ENCODE measurements at places on chromosomes 6 and 20.

DNA sequence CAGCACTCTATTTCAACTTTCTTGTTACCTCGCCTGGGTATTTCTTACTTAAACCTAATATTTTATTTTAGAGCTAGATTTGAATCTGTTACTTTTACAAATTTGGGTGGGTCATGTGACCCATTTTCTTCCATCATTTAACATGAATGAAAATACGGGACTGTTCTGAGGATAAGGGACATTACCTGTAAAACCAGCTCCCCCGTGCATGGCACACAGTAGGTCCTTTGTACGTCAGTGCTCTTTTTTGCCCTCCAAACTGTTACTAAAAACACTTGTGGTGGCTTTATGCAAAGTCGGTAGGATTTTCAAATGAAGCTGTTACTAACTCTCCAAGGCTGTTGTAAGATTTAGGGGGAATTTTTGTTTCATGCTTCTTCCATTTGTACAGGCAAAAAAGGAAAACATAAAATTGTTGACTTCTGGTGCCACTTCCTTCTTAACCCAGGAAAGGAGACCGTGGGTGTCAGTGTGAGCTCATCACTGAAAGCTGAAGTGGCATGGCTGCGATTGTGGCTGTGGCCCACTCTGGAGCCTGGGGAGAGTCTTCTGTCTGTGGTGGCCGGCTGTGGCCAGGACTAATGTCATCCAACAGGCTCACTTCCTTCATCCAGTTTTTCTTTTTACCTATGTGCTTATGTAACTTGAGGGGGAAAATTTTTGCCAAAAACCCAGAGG, 40.2 kb upstream of the PXDC1 start:
- DNase-seq: peak; percentile 85

GRCh38 chr6:125149256-125150144, 4.1 kb upstream of the TPD52L1 start:
- no peak for DNase-seq

DNA sequence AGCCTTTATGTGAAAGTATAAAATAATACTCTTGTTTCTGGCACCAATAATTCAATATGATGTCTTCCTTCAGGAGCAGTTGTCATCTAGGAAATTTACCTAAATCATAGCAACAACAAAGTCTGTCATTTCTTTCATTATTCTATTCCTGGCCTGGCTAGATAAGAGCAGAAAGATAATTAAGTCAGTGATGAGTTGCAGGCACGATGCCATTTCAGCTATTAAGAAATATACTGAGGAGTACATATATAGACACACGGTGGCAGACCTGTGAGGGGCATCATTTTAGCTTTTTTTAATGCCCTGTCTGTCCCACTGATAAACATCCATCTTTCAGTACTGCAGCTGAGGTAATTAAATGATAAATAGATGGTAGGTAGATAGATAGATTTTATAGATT, 756.1 kb upstream of the EPHA7 start:
- no peak for DNase-seq

DNA sequence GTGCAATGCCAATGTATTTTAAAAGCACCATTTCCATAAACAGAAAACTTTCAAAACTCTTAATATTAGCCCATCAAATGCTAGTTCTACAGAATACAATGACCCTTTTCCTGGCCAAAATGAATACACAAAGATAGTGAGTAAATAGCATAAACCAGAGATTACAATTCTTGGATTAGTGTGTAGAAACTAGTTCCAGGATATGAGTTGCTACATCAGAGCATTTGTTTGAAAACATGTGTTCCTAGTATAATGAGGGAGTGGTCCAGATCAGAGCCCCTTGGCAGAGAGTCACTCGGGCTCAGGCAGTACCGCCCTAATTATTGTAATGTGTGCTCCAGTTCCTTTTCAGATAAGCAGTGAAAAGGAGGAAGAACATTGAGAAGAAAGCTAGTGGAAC, 63.7 kb upstream of the COL21A1 start:
- DNase-seq: no peak

GRCh38 chr6:143664171-143664570, 13.6 kb upstream of the PHACTR2 start:
- no peak for DNase-seq

DNA sequence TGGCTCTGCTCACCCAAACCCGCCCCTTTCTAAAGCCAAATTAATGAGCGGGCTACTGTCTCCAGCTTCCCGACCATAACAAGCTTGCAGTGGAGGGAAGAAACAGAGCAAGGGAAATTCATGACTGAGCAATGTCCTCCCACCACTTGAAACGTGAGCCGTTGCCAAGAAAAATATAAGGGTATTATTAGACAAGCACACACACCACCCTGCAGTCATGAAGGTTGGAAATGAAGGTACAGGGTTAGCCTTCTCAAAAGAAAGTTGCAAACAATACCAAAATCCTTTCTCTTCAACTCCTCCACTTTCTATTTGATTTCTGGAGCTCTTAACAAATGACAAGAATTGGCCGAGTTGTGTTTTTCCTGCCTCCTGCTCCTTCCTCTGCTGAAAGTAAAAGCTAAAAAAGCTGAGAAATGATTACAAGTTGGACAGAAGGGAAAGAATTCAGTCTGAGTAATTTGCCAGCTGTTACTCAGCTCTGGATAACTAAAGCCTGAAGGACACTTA, 151.1 kb upstream of the B3GAT2 start:
- no peak for DNase-seq

GRCh38 chr20:62675877-62676260, 32.8 kb upstream of the NTSR1 start:
- peak; percentile 45 for DNase-seq

DNA sequence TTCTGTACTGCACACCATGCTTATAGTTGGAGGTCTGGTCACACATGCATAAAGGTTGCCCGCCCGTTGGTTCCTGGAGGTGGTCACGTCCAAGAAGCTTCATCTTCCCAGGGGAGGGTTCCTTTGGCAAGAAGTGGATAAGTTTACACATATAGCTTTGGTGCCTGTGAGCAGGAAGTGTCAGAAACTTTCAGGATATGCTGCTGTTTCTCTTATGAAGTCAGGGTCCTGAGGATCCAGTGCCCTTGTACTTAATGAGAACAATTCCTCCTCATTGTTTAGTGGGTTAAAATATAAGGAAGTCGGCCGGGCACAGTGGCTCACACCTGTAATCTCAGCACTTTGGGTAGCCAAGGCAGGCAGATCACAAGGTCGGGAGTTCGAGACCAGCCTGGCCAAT, 115.5 kb upstream of the DUSP22 start:
- DNase-seq: no peak

GRCh38 chr6:35980991-35981645, 43.3 kb downstream of the SLC26A8 start:
- no peak for DNase-seq

DNA sequence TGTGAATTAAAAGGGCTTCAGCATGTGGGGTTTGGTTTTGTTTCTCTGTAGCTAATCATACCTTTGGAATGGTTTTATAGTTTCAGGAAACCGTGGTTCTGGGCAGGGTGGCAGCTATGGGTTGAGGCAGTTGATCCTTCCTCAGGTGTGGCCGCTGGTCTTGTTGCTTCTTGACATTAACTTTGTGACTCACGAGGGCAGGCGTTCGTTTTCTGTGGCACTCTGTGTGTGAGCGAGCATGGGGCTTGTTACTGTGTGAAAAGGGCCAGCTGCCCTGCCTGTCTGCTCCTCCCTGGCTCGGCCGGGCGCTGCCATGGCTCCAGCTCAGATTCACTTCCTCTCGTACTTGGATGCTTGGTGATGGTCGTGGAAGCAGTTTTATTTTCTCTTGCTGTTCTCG, 16.2 kb downstream of the DNAJC5 start:
- peak; percentile 78 for DNase-seq

DNA sequence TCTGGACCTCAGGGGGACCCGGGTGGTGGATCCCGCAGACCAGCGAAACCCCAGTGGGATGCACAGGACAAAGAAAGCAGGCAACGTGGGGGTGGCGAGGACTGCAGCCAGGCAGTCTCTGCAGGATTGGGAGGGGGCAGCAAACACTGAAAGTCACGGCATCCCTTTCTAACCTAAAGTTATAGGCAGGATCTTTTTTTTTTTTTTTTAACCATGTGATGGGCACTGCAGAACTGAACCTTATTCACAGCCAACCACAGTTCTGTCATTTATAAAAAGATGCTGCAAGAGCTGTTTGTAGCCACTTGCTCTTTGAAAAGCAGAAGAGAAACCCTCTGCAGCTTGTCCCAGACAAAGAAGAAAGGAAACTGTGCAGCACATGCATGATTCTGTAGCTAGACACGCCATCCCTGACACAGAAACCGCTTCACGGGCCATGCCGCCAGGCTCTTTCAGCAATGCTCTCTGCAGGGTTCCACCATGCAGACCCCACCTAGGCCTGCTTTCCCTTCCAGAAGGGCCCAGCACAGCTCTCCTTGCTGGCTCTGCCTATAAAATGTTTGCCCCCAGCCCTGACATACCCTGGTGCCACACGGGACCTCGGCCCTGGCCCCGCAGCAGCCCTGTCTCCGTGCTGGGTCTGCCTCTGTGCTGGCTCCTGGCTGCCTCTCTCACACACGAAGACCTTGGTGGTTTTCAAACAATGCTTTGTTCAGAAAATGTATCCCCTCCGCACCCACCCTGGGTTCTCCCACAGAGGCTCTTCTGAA, 70.8 kb downstream of the PYGB start:
- DNase-seq: peak; percentile 87

GRCh38 chr20:58945965-58946631, 35.0 kb upstream of the NELFCD start:
- DNase-seq: peak; percentile 38

GRCh38 chr20:54227241-54227640, 19.4 kb downstream of the PFDN4 start:
- no peak for DNase-seq

DNA sequence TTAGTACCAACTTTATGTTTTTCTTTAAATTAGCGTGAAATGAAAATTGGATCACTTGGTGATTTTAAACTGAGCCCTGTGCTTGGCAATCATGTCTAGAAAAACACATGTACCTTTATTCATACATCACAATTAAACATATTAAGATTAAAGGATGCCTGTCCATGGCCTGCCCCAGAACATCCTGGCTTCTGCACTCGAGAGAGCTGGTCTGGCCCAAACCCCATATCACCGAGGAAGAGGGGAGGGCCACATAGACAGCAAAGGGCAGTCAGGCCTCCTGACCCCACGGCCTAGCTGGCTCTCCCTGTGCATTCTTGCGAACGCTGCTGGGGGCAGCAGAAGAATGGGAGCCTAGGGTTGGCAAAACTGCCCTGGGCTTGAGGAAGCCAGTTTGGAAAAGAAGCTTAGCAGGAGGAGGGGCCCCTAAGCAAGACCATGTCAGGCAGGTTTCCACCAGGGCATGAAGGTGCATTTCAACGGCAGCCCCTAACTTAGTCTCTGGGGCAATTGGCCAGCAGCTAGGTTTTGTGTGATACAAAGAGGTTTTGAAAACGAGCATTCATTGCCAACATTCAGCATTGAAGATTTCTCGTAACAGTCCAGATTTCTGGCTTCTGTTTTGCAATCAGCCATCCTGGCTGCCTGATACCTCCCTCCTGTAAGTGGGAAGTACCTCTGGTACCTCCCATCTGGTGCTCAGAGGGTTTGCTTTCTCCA, 8.6 kb downstream of the BPIFB3 start:
- DNase-seq: no peak

GRCh38 chr20:53749499-53749898, 155.9 kb upstream of the ZNF217 start:
- no peak for DNase-seq

DNA sequence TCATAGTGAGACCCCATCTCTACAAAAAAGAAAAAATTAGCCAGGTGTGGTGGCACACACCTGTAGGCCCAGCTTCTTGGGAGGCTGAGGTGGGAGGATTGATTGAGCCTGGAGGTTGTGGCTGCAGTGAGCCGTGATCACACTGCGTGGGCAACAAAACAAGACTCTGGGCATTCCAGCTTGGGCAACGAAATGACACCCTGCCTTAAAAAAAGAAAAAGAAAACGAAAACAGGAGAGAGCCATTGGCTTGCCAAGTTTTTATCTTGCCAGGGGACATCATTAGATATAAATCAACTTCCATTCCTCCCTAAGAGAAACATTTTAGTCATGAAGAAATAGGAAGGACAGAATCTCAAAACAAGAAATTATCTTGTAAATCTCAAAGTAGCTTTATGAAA, 109.5 kb downstream of the MAP3K7 start:
- no peak for DNase-seq
